ENCODE measurements at places on chromosomes 13 and 19.
A peak's percentile ranks its signal among the peaks of the same experiment; 100 is the strongest.

DNA sequence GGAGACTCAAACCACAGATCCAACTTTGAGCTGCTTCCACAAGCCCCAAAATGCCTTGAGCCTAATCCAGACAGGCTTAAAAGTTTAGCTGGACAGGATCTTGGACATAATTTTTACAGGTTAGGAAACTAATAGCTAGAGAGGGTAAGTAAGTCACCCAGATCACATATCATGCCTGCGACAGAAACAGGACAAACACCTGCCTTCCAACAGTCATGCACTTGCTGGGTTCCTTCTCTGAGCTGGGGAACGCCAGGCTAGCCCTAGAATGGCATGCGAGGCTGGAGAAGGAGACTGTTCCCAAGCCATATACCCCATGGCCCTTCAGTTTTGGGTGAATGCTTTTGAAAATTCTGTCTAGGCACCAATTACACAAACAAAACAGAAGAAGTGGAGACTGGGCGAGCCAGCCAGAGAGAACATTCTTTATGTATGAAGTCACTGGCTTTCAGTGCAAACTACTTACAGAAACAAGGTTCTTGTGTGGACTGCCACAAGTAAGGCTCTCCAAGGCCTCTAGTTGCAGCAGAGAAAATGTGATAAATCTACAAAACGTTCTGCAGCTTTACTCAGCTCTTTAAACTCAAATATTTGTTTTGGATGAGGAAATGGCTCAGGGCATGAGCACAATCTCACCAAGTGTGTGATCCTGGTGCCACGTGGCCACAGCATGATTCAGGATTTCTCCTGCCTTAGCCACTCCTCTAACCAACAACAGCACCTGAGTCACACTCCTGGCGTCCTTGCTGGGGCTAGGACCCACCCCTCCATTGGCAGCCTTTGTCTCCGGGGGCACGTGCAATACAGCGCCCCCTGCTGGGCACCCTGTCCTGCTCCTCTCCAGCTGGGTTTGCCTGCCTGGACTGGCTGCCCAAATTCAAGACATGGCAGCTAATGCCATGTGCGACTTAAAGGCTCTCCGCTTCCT, 73.4 kb upstream of the UBL3 start:
- DNase-seq: no peak

DNA sequence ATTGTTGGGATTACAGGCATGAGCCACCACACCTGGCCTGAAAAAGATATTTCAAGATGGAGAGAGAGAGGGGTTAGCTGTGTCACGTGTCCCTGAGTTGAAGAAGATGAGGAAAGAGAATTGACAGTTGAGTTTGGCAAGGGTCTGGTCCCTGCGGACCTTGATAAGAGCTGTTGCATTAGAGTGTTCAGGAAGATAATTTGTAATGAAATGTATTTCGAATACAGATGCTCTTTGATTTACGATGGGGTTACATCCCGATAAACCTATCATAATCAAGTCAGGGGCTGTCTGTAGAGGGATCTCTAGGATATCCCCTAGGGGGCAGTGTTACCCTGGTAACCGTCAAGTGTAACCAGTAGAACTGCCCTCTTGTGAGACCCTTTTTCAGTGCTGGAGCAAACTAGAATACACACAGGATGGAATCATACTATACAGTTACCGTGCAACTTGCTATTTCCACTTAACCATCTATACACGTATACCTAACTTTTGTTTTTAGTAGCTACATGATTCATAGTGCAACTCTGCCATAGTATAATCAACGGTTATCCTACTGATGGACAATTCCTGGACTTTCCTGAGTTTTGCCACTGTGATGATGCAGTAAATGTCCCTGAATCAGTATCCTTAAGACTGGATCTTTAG, 1.5 kb upstream of the ELOF1 start:
- DNase-seq: peak; percentile 15

DNA sequence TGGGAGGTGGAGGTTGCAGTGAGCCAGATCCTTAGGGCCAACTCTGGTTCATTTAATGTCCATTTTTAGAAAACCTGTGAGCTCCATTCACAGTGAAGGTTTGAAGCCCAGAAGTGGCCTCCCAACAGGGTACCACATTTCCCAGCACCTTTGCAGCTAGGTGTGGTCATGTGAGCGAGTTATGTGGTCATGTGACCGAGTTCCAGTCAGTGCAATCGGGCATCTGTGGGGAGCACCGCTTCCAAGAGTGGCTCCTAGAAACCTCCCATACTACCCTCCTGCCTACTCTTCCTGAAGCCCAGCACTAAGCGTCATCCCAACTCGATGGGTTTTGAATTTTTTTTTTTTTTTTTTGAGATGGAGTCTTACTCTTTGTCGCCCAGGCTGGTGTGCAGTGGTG, 663 bp upstream of the PLA2G4C start:
- DNase-seq: no peak

GRCh38 chr19:7602240-7602934, 6.7 kb downstream of the CAMSAP3 start:
- no peak for DNase-seq

- peak; percentile 44 for DNase-seq
These were observed 15.3 kb downstream of the GADD45B start for GRCh38 chr19:2491130-2491801.

- DNase-seq: no peak
These were observed 7.2 kb upstream of the MBNL2 start for GRCh38 chr13:97214921-97215320.

GRCh38 chr19:48548253-48548911, 3.6 kb upstream of the SULT2B1 start:
- no peak for DNase-seq

DNA sequence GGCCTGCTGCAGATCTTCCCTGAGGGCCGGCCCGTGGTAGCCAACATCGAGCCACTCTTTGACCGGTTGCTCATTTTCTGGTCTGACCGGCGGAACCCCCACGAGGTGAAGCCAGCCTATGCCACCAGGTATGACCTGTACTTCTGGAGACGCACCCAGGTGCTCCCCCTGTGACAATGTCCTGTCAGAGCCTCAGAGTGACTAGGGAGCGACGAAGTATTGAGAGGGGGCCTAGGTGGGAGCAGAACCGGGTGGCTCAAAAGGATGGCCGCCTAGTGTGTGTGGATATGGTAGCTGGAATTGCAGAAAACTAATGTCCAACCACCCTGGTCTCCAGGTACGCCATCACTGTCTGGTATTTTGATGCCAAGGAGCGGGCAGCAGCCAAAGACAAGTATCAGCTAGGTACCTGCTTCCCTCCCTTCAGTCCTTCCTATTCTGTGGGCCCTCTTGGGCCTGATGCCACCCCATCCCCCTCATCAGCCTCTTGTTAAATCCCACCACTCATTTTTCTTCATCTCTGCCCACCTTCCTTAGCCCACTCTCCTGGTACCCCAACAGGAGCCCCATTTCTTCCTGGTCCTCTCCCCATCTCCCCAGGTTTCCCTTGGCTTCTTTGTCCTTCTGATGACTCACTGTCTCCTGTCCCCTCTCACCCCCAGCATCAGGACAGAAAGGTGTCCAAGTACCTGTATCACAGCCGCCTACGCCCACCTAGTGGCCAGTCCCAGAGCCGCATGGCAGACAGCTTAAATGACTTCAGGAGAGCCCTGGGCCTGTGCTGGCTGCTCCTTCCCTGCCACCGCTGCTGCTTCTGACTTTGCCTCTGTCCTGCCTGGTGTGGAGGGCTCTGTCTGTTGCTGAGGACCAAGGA, 8.4 kb downstream of the EGLN2 start:
- no peak for DNase-seq

Data from NCI-H2081 treated with DMSO at 0.1 percent for 48 hours (cell line).